Thymus (tissue), 14 donors: ENCODE measurements at places on chromosomes 5 and 9. TPM values are rescaled to one million over a fixed set of nuclear protein-coding genes. Genes with fewer than 3 reads are reported as not detected.

SMC2 gene
- total RNA-seq, result 37.6 TPM

LVRN gene
- total RNA-seq, result 0.14 TPM

GPRIN1 gene
- 2.7 TPM for total RNA-seq

IFNK gene
- not detected for total RNA-seq

C9orf152 gene
- 0.05 TPM for total RNA-seq
